ENCODE measurements at places on chromosomes 6 and 20.

DNA sequence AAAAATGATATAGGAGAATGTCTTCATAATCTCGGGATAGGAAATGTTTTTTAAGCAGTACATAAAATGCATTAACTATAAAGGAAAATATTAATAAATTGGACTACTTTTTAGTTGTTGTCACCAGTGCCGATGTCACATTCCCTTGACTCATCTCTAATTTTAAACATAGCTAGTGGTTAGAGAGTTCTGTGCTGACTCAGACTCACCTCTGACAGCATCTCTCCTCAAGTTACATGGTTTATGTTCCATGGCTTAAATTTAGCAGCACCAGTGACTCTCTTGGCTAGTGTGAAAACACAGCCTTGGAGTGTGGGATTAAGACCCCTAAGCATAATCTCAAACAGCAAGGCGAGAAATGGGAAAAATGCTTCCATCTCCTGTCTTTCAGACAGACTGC lies 311.8 kb upstream of the MMS22L start:
- DNase-seq: no peak

DNA sequence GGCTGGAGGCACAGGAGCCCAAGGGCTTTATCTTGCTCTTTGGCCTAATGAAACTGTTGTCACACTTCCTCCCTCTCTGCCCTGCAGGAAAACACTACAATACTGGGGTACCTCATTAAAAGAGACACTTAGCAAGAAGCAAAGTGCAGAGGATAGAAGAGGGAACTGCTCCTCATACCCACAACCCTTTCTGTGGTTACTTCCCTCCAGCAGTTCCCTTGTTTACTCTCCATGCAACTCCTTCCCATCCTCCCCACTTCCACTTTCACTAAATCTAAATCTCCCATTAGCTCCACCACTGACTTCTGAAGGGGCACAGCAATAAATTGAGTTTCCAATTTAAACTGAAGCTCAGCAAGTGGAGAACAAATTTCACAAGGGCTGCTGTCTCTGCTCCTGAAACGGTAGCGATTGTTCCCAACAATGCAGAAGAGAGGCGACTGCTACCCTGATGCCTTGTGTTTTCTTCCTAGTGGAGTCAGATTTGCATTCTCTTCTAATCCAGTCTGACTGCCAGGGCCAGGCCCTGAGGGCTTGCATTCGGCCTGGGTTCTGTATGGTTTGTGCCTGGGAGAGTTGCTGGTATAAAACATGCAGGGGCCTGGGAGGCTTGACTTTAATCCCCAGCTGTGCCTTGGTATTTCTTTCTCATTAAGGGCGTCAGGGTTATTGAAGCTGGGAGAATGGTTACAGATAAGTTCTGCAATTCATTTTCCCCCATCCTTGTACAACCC lies 454.7 kb downstream of the TFAP2B start:
- DNase-seq: no peak

- DNase-seq: no peak
These were observed 97.1 kb upstream of the IYD start for GRCh38 chr6:150271501-150272263.

- DNase-seq: no peak
These were observed 81.8 kb upstream of the AGPAT4 start for GRCh38 chr6:161355696-161356095.

DNA sequence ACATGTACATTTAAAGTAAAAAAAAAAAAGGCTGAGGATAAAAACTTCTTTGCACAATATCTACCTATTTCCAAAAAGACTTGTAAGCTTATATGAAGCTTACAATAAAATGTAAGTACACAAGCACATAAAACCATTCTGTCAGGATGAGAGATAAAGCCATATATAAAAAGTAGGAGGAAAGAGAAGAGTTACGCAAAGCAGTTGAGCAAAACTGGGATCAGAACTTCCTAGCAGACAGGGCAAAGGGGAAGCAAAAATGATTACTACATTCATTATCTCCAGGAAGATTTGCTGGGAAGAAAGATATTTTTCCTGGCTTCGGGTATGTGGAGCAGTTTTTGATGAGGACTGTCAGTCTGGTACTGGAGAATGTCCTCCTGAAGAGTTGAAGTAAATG lies 198.1 kb downstream of the MTFR2 start:
- no peak for DNase-seq

DNA sequence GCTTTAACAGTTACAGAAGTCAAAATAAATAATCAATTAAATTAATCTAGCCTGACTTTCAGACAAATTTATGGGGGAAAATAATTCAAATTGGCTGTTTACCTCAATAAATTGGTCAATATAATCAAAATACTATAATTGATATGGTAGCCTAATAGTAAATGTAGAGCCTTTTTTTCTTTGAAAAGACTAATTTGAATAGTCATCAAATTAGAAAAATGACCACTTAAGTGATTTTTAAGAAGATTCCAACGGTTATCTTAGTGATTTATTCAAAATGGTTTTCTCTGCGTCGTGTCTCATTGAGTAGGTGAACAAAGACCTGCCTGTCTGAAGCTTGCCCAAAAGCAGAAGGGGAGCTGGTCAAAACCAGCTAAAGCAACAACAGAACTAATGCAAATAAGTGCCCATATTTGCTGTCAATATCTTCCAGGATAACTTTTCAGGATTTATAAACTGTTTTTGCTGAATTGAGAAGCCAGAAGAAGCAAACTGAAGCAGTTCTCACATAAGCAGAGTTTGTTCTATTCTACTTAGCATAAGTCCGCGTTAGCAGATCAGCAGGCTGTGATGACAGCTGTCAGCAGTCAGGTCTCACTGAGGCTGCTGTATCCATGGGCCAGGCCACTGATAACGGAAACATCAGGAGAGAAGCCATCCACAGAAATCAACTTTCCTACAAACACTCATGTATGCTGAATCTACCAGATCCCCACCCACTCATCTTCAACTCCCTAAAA lies 7.0 kb downstream of the RCAN2 start:
- DNase-seq: no peak

- DNase-seq: no peak
These were observed 9.6 kb downstream of the HRH3 start for GRCh38 chr20:62210496-62210855.

GRCh38 chr20:60071965-60072364 lies 113.7 kb downstream of the CDH26 start:
- DNase-seq: no peak

GRCh38 chr6:98633886-98634285 lies 200.5 kb upstream of the POU3F2 start:
- DNase-seq: no peak

DNA sequence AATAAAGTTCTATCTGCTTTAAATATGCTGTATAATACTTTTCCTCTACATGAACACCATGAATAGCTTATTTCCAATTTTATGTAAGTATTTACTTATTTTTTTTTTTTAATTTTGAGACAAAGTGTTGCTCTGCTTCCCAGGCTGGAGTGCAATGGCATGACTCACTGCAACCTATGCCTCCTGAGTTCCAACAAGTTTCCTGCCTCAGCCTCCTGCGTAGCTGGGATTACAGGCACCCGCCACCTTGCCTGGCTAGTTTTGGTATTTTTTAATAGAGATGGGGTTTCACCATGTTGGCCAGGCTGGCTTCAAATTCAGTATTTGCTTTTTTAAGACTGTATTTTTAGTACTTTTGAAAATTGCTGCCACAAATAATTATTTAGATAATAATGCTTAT lies 1365.9 kb downstream of the GRIK2 start:
- no peak for DNase-seq

DNA sequence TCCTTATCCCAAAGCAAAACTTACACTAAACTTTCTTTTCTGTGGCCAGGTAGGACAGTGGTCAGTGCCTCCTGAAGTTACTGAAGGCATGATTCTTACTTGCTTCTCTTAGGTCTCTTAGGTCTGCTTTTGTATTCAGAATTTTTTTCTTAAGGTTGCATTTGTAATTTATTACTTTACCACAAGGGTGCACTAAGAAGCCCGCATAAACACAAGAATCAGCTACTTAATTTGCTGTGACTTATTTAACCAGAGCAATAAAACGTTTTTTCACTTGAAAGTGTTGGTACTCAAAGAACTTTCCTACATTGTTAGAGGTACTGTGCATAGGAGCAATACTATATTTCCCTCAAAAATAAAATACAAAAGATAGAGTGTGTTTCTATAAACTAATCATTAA lies 75.4 kb upstream of the LAMA2 start:
- DNase-seq: no peak

DNA sequence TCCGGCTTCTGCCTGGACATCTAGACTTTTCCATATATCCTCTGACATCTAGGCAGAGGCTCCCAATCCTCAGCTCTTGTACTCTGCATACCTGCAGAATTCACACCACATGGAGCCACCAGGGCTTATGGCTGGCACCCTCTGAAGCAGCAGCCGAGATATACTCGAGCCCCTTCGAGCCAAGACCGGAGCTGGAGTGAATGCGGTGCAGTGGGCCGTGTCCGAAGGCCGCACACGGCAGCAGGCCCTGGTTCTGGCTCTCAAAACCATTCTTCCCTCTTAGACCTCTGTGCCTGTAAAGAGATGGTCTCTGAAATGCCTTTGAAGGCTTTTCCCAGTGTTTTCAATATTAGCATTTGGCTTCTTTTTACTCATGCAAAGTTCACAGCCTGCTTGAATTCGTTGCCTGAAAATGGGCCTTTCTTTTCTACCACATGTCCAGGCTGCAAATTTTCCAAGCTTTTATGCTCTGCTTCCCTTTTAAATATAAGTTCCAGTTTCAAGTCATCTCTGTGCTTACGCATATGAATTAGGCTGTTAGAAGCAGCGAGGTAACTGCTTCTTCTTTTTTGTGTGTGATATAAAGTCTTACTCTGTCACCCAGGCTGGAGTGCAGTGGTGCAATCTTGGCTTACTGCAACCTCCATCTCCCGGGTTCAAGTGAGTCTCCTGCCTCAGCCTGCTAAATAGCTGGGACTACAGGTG lies 3.8 kb upstream of the SIRPB1 start:
- no peak for DNase-seq

GRCh38 chr6:149130090-149130489 lies 187.4 kb upstream of the TAB2 start:
- no peak for DNase-seq

- no peak for DNase-seq
These were observed 24.6 kb downstream of the STK4 start for GRCh38 chr20:44990957-44991356.

DNA sequence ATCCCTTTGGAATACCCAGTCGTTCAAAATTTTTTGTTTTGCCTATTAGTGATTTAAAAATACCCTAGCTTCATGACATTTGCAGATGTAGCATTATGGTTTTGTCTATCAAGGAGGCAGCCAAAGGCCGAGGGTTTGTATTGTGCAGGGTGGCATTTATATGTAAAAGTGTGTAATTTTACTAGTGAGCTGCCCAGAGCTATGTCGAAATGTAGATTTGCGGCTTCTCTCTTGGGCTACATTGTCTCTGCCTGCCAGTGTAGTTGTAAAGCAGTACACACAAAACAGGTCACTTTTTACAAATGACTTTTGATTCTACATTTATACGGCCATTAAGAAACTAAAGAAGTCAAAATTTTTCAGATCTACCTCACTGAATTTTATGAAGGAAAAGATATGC lies 87.7 kb downstream of the TSHZ2 start:
- no peak for DNase-seq

GRCh38 chr6:101936516-101936915 lies 543.0 kb downstream of the GRIK2 start:
- no peak for DNase-seq
